ENCODE measurements at places on chromosomes 11 and 22.

GRCh38 chr11:79950172-79950571 lies 509.3 kb upstream of the TENM4 start:
- DNase-seq: no peak

GRCh38 chr11:83364500-83365045 lies 78.4 kb upstream of the CCDC90B start:
- DNase-seq: no peak

GRCh38 chr22:43440104-43440387 lies 28.2 kb downstream of the MPPED1 start:
- DNase-seq: no peak

GRCh38 chr11:117220999-117221774 lies 10.7 kb downstream of the PCSK7 start:
- DNase-seq: no peak

GRCh38 chr11:46537121-46537520 lies 56.7 kb downstream of the AMBRA1 start:
- no peak for DNase-seq

- no peak for DNase-seq
Observed at GRCh38 chr11:24748261-24748660, 251.4 kb downstream of the LUZP2 start.

- DNase-seq: no peak
Observed at GRCh38 chr11:64227405-64227956, 1.4 kb downstream of the NUDT22 start.

GRCh38 chr11:132114185-132114584 lies 743.8 kb downstream of the NTM start:
- DNase-seq: no peak

DNA sequence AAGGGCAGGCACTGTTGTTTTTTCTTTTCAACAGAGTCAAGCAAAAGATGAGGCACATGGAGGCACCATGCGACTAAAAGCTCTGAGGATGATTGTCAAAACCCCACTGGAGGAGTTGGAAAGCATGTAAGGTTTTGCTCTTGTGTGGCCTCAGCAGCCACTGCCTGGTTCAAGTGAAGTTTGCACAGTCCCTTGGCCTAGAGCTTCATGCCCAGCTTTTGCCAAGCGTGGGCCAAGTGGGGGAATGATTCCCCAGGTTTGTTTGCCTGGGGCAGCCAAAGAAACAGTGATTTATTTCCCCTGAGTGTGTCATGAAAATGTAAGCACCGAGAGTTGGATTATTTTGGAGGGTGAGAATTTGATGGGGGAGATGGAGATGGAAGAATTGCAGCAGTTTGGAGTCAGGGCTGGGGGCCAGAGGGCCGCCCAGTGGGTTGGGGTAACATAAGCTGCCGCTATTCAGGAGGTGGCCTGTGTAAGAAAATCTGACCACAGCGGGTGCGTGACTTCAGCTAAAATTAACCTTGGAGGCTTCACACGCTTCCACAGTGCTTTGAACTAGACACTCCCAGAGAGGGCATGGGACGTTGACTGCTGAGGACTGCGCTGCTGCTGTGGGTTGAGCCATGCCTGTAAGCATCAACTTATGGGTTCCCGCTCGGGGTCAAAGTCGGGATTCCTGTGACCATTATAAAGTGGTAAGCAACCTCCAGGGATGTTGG lies 100.7 kb downstream of the NAV2 start:
- no peak for DNase-seq

- no peak for DNase-seq
Observed at GRCh38 chr11:117554601-117555333, 227.1 kb downstream of the CEP164 start.

- DNase-seq: no peak
Observed at GRCh38 chr22:27466778-27467438, 334.6 kb downstream of the MN1 start.

GRCh38 chr11:75867778-75868374 lies 52.9 kb downstream of the UVRAG start:
- DNase-seq: peak; percentile 52

- DNase-seq: no peak
Observed at GRCh38 chr11:64624883-64625481, 34.0 kb downstream of the SLC22A12 start.

GRCh38 chr11:34198523-34198922 lies 93.1 kb downstream of the NAT10 start:
- no peak for DNase-seq

GRCh38 chr11:43508511-43508918 lies 149.8 kb downstream of the TTC17 start:
- peak; percentile 62 for DNase-seq

- DNase-seq: no peak
Observed at GRCh38 chr11:6371825-6372224, 18.4 kb upstream of the SMPD1 start.

DNA sequence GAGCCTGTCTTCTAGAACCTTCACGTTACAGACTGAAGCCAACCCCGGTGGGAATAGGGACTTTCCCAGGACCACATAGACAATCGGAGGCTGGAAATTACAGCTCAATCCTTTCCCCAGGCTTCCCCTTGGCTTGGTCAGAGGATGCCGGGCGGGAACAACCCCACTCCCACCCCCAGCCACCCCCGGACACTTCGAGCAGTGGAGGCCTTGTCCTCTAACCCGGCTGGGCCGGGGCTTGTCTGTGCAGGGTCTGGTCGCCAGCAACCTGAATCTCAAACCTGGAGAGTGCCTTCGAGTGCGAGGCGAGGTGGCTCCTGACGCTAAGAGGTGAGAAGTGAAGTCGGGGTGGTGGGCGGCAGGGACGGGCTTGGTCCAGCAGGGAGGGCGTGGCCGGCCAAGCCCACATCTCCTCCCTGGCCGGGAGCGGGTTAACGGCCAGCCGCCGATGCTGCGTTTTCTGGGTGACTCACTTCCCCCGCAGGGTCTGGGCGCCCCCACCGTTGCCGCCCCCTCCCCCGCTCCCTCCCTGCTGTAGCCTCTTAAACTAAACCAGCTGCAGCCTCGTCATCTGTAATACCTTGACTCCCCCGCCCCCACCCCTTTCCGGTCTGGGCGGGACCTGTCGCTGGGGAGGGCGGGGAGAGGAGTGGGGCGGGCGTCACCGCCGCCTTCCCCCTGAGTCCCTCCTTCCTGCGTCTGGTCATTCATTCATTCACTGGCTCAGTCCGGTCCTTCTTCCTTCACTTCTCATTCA lies 1.5 kb downstream of the LGALS1 start:
- peak; percentile 80 for DNase-seq

GRCh38 chr11:109320595-109320994 lies 101.4 kb upstream of the C11orf87 start:
- DNase-seq: no peak

Data from SK-N-DZ (cell line).